ENCODE measurements at places on chromosomes 1 and 21. TPM values are rescaled to one million over a fixed set of nuclear protein-coding genes. Genes with fewer than 3 reads are reported as not detected.

The CFHR2 gene
- not detected for polyA plus RNA-seq

The SLC19A2 gene
- 0.41 TPM for polyA plus RNA-seq

The RPAP2 gene
- 16.1 TPM for polyA plus RNA-seq

The LRRC71 gene
- polyA plus RNA-seq, result not detected

The NIBAN1 gene
- 32.9 TPM for polyA plus RNA-seq

The TLR5 gene
- 2.9 TPM for polyA plus RNA-seq

The COL16A1 gene
- polyA plus RNA-seq, result not detected

The COL6A1 gene
- polyA plus RNA-seq, result not detected

DNA sequence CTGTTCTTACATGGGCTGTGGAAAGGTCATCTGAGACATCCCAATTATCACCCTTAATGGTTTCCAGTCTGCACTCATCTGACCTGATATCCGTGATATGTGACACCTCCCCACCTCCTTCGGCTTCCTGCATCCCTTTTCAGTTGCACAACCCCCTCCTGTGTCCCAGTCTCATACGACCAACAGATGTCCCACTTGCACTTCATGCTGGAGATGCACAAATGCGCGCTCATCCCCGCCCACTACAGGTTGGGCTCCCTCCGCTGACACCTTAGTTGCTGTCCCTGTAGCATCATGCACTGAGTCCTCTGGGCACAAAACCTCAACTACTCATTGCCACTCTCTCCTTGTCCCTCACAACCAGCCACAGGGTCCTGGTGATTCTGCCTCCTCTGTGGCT, 94.4 kb downstream of the MIS18A start:
- H3K4me1 ChIP-seq, result no peaks in the 10 kb centered on the region
- no peak overlapping the region for H3K27ac ChIP-seq
- H3K36me3 ChIP-seq, result no peaks in the 10 kb centered on the region
- H3K4me3 ChIP-seq, result no peak overlapping the region

GRCh38 chr21:27838573-27838972, 871.7 kb upstream of the ADAMTS5 start:
- DNase-seq, result no peak
- no peaks in the 10 kb centered on the region for H3K36me3 ChIP-seq
- H3K27ac ChIP-seq, result no peak overlapping the region
- H3K4me3 ChIP-seq, result no peak overlapping the region
- no peaks in the 10 kb centered on the region for H3K4me1 ChIP-seq

- no peak for DNase-seq
- peaks cover 62% of the 10 kb centered on the region for H3K4me1 ChIP-seq
Measured at GRCh38 chr1:169680377-169681019, 30.9 kb downstream of the SELL start.

- no peaks in the 10 kb centered on the region for H3K36me3 ChIP-seq
- H3K27ac ChIP-seq, result no peak overlapping the region
- peaks cover 7% of the 10 kb centered on the region for H3K4me1 ChIP-seq
- DNase-seq, result no peak
- no peaks in the 10 kb centered on the region for H3K27me3 ChIP-seq
- no peak overlapping the region for H3K4me3 ChIP-seq
Measured at GRCh38 chr21:45821998-45822397, 159.6 kb upstream of the COL6A1 start.

DNA sequence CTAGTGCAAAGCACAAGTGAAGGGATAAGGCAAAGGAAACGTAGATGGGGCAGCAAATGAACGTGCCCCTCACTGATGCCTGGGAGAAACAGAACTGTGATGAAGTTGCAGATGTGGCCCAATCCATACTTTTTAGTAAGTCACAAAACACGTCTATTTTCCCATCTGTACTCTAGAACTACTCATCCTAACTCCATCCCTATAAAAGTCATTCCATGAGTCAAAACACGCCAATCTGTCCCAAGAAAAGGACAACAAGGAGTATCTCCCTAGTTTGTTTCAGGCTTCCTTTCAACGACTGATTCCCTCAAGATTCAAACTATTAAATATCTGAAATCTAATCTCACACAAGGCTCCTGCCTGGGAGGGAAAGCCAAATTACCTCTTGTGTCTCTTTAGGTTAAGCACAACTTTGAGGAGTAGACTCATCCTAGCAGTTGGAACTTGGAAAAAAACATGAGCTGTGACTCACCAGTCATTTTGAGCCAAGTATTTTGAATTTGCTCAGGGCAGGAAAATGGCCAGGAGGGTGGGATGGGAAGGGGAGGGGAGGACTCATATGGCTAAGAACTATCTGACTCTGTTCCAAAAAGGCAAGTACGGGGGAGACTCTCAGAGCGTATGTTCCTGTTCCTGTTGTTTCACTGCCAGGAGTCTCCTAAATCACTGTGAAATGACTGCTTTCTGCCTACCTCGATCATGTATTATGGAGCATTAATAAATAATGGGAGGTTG, 214.5 kb upstream of the CAMK1G start:
- H3K4me3 ChIP-seq, result no peak overlapping the region
- no peaks in the 10 kb centered on the region for H3K4me1 ChIP-seq
- no peak overlapping the region for H3K27ac ChIP-seq
- H3K27me3 ChIP-seq, result no peaks in the 10 kb centered on the region
- no peaks in the 10 kb centered on the region for H3K36me3 ChIP-seq
- no peak for DNase-seq

DNA sequence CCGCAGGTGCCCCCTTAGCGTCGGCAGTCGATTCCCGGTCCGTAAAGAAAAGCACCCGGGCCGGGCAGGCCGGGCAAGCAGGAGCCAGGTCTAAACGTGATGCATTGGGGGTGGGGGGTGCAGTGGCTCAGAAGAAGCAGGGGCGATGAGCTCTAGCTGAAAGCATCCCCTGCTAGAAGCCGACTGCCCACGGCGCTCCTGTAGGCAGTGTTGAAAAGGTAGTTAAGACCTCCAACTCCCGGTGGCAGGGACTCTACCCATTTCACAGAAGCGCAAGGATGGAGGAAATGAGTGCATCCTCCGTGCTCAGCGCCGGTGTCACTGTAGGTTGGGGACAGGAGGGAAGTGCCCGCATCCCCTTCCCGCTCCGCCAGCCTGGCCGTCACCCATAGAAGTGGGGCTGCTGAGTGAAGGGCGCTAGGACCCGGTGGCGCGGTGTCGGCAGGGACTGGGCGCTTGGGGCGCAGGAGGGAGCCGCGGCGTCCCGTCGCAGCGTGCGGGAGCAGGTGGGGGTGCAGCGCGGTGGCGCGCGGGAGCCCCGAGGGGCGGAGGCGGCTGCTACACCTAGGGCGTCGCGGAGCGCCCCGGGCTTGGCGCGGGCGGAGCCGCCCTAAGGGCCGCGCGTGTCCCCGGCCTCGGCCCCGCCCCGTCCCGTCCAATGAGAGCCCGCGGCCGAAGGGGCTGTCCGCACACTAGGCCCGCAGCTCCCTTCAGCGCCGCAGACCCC, at the start of gene WNT2B:
Gene WNT2B, plus strand, starts transcription at position 688 of the 727 bp plus-strand sequence. CDS start 298 bp downstream, outside the sequence.
- peak within 1 kb of the TSS; percentile 67 for H3K4me3 ChIP-seq
- H3K27ac ChIP-seq, result no peak within 1 kb of the TSS
- peaks cover 6% of the 10 kb centered on the region for H3K27me3 ChIP-seq
- DNase-seq, result peak; percentile 62
- no peaks in the 10 kb centered on the region for H3K36me3 ChIP-seq

DNA sequence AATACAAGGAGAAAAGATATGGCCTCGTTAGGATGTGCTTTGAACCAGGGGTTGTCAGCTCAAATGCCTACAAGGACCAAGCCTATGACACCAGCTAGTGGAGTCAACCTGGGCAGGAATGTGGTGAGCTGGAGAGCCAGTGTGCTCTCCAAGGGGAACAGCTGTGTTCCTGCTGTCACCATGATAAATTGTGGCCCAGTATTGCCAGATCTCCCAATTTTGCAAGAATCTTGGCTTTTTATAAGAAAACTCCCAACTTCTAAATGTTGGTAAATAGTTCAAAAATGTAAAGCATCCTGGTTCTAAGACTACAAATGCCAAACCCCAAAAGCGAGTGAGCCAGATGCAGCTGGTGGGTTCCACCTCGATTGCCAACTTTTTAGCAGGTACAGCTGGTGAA, 391.1 kb downstream of the PLPP3 start:
- no peak overlapping the region for H3K4me3 ChIP-seq
- H3K4me1 ChIP-seq, result no peaks in the 10 kb centered on the region
- H3K36me3 ChIP-seq, result no peaks in the 10 kb centered on the region
- H3K27ac ChIP-seq, result no peak overlapping the region
- no peak for DNase-seq

GRCh38 chr1:6133146-6133895, 46.8 kb downstream of the CHD5 start:
- no peaks in the 10 kb centered on the region for H3K4me1 ChIP-seq
- no peak for DNase-seq
- H3K36me3 ChIP-seq, result no peaks in the 10 kb centered on the region
- no peaks in the 10 kb centered on the region for H3K27me3 ChIP-seq

GRCh38 chr1:115976921-115977498, 697 bp downstream of the SLC22A15 start:
- H3K27ac ChIP-seq, result no peak overlapping the region
- no peak for DNase-seq
- peaks cover 6% of the 10 kb centered on the region for H3K27me3 ChIP-seq
- H3K4me3 ChIP-seq, result no peak overlapping the region
- H3K36me3 ChIP-seq, result no peaks in the 10 kb centered on the region
- peaks cover 4% of the 10 kb centered on the region for H3K4me1 ChIP-seq

DNA sequence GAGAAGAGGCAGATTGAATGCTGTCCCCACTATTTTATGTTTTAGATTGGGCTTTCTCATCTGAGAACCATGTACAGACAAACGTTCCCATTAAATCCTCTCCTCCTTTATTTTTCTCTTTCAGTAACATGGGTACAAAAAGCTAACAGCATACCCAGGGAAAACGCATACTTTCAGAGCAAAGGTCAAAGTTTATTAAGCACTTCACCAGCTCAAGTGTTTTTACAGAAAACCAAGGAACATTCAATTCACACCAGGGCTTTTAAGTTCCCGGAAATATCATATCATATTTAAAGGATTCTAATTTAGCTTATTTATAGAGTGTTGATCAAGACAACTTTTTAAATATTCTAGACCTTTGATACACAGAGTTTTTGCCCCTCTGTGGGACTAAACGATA, 271.5 kb upstream of the C1orf87 start:
- H3K27me3 ChIP-seq, result no peaks in the 10 kb centered on the region
- H3K4me3 ChIP-seq, result no peak overlapping the region
- DNase-seq, result no peak

- H3K36me3 ChIP-seq, result peaks cover 3% of the 10 kb centered on the region
- H3K4me1 ChIP-seq, result no peaks in the 10 kb centered on the region
- no peak for DNase-seq
- H3K27ac ChIP-seq, result no peak overlapping the region
Measured at GRCh38 chr1:226976978-226977642, 37.0 kb downstream of the COQ8A start.

GRCh38 chr1:181538836-181539235, 55.5 kb downstream of the CACNA1E start:
- no peaks in the 10 kb centered on the region for H3K36me3 ChIP-seq
- no peaks in the 10 kb centered on the region for H3K4me1 ChIP-seq
- H3K4me3 ChIP-seq, result no peak overlapping the region
- H3K27ac ChIP-seq, result no peak overlapping the region
- H3K27me3 ChIP-seq, result no peaks in the 10 kb centered on the region
- DNase-seq, result no peak

DNA sequence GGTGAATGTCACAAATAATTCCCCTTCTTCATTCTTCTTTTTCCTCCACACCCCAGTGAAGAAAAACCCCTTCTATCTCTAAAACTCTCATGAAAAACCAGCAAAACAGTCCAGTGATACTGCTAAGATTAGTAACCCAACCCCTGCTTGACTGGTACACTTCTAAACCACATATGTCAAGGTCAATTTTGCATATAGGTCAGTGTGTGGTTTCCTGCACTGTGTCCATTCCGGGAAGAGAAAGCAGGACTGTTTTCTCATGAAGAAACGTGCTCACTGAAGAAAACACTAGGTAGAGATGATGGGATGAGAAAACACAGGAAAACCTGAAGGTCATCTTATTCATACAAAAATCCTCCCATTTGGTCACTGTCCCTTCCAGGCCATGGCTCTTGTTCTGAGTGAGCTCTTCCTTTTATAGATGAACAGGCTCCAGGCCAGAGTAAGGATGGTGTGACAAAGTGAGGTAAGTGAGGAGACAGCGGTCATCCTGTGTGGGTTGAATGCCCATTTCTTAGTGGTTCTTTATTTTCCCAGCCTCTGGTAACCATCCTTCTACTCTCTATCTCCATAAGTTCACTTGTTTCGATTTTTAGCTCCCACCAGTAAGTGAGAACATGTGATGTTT, 122.7 kb downstream of the FASLG start:
- no peaks in the 10 kb centered on the region for H3K36me3 ChIP-seq
- no peaks in the 10 kb centered on the region for H3K27me3 ChIP-seq
- H3K4me1 ChIP-seq, result peaks cover 11% of the 10 kb centered on the region

DNA sequence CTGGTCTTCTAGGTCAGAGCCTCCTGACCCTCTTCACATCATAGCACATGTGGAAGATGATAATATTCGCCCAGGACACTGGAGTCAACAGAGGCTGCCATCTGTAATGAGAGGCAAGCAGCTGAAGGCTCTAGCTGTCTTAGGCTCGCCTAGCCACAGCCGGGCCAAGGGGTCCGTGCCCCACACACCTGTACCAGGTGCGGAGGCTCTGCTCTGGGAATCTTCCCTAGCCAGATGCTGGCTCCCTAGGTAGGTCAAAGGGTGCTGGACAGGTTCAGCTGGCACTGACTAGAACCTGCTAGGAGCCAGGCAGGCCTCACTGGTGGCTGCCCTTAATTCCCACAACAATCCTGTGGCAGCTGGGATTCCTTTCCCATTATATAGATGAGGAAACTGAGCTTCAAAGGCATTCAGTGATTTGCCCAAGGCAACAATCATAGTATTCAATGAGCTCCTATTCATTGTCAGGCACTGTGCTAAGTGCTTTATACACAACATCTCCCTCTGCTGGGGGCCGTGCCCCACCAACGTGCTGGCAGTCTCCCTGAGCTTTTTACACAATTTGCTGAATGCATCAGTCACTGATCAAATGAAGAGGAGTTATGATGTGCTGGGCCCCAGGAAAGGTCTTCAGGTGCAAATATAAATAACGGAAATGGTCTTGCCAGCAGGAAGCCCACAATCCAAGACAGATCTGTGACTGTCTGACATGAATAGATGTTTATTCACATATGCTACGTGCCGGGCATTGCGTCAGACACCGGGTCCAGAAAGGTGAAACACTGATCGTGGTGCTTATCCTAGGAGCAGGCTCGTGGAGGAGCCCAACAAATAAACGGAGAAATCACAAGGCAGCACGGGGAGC, 58.0 kb downstream of the DDX20 start:
- no peaks in the 10 kb centered on the region for H3K4me1 ChIP-seq
- no peaks in the 10 kb centered on the region for H3K36me3 ChIP-seq
- no peaks in the 10 kb centered on the region for H3K27me3 ChIP-seq
- H3K27ac ChIP-seq, result no peak overlapping the region
- no peak overlapping the region for H3K4me3 ChIP-seq

GRCh38 chr1:61636376-61636775, 88.6 kb downstream of the TM2D1 start:
- no peak overlapping the region for H3K27ac ChIP-seq
- H3K4me3 ChIP-seq, result no peak overlapping the region
- H3K4me1 ChIP-seq, result no peaks in the 10 kb centered on the region
- no peaks in the 10 kb centered on the region for H3K36me3 ChIP-seq

DNA sequence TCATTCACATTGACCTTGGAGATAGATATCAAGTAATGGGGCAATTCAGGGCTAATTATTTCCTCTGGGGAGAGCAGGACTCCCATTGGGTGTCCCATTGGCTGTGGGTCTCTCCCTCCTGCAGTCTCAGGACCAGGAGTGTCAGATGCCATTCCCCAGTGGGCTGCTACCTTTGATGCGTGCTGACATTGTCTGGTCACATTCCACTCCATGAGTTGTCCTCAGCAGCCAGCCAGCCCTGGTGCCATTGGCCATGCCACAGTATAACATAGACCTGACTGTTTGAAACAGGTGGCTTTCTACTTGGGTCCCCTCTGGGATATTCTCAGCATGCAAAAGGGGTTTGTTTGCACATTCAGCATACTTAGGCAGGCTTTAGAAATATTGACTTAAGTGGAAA, 118.5 kb downstream of the MRPS6 start:
- DNase-seq, result no peak
- H3K4me1 ChIP-seq, result no peaks in the 10 kb centered on the region
- H3K27ac ChIP-seq, result no peak overlapping the region
- no peak overlapping the region for H3K4me3 ChIP-seq
- no peaks in the 10 kb centered on the region for H3K27me3 ChIP-seq
